Effector memory CD8-positive, alpha-beta T cell (primary cell): ENCODE measurements at places on chromosomes 12 and 14.

GRCh38 chr12:108119126-108119973 lies 9.7 kb upstream of the WSCD2 start:
- H3K36me3 ChIP-seq = no peaks in the 10 kb centered on the region
- H3K27ac ChIP-seq = no peak overlapping the region
- no peak for DNase-seq
- peaks cover 4% of the 10 kb centered on the region for H3K4me1 ChIP-seq

DNA sequence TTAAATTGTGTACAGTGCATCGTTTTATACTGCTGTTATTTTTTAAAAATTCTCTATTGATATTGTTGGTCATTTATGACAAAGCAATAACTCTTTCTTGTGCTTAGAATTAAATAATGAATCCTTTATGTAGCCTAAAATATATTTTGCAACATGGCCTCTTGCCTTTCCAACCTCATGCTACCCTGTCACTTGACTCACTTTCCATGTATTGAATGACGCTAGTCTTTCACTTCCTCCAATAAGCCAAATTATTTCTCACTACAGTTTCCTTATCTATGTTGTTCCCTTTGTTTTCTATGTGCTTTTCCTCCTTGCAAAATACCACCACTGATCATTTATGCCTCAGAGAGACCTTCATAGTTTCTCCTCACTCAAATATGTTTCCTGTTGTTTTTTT lies 16.3 kb upstream of the EPYC start:
- H3K4me3 ChIP-seq = no peak overlapping the region
- no peaks in the 10 kb centered on the region for H3K4me1 ChIP-seq
- H3K27ac ChIP-seq = no peak overlapping the region
- H3K36me3 ChIP-seq = no peaks in the 10 kb centered on the region
- DNase-seq = no peak
- no peaks in the 10 kb centered on the region for H3K27me3 ChIP-seq

DNA sequence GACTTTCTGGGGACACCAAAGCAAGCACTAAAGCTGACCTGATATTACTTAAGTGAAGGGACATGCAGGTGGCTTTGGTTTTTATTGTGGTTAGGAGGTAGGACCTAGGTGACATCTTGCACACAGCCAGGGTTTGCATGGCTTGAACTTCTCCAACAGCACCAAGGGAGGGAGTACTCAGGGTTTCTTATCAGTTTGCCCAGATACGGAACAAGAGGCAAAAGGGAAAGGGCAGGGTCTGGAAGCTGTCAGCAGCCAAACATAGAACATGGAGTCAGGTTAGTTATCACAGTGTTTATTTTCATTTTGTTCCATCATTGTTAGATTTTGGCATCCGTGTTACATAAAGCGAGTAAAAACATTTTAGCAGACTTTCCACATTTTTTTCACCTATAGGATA lies 186.3 kb upstream of the CLEC14A start:
- no peaks in the 10 kb centered on the region for H3K27me3 ChIP-seq
- H3K36me3 ChIP-seq = no peaks in the 10 kb centered on the region
- H3K4me3 ChIP-seq = no peak overlapping the region
- DNase-seq = no peak
- no peaks in the 10 kb centered on the region for H3K4me1 ChIP-seq
- H3K27ac ChIP-seq = no peak overlapping the region

- H3K27ac ChIP-seq = no peak overlapping the region
- no peak overlapping the region for H3K4me3 ChIP-seq
- peaks cover 2% of the 10 kb centered on the region for H3K36me3 ChIP-seq
- no peak for DNase-seq
These were observed 79.0 kb downstream of the ARL6IP4 start for GRCh38 chr12:123059500-123059899.

DNA sequence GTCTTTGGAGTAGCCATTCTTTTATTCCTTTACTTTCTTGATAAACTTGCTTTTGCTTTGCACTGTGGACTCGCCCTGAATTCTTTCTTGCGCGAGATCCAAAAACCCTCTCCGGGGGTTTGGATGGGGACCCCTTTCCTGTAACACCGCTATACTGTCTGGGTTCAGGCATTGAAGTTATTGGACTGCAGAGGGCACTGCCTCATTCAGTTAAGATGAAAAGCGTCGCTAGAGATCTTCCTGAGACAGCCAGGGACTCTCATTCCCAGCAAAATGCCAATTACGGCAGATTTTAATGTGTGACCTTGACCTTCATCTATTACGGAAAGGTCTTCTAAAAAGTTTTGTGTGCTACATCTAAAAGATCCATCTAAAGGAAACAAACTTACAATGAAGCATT lies 17.3 kb upstream of the RIMKLB start:
- no peaks in the 10 kb centered on the region for H3K27me3 ChIP-seq
- no peaks in the 10 kb centered on the region for H3K36me3 ChIP-seq
- H3K4me1 ChIP-seq = peaks cover 6% of the 10 kb centered on the region
- no peak overlapping the region for H3K4me3 ChIP-seq

GRCh38 chr12:119911182-119911581 lies 34.1 kb upstream of the CIT start:
- no peaks in the 10 kb centered on the region for H3K4me1 ChIP-seq
- H3K4me3 ChIP-seq = no peak overlapping the region
- H3K27ac ChIP-seq = no peak overlapping the region
- H3K27me3 ChIP-seq = peaks cover 6% of the 10 kb centered on the region
- DNase-seq = no peak
- no peaks in the 10 kb centered on the region for H3K36me3 ChIP-seq
